ENCODE measurements at places on chromosomes 5 and 9.
A peak's percentile ranks its signal among the peaks of the same experiment; 100 is the strongest.

- no peak for DNase-seq
Observed at GRCh38 chr9:129781981-129782380, 21.0 kb upstream of the TOR1B start.

DNA sequence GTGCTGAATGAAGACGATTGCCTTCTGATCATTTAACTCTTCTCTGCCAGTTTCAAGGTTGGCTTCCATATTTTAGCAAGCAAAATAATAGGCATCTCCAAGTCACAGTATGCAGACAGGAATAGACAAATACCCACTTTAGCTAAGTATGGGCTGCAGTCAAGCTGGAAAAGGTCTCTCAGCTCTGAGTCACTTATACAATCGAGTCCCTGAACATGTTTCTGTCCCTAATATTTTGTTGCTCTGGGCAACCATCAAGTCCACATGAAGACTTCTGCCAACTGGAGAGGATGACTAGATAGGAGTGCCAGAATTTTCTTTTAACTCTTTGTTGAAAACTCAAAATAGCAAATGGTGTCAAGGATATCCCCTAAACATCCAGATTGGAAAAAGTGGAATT lies 575.3 kb downstream of the RAB3C start:
- DNase-seq, result no peak

GRCh38 chr9:95127249-95128176 lies 190.0 kb downstream of the FANCC start:
- no peak for DNase-seq

GRCh38 chr5:151686674-151687407 lies at the start of gene SPARC:
Gene SPARC, minus strand, starts transcription at chr5:151686915. Its CDS starts 10,727 bp downstream, at chr5:151676188.
- peak; percentile 54 for DNase-seq

DNA sequence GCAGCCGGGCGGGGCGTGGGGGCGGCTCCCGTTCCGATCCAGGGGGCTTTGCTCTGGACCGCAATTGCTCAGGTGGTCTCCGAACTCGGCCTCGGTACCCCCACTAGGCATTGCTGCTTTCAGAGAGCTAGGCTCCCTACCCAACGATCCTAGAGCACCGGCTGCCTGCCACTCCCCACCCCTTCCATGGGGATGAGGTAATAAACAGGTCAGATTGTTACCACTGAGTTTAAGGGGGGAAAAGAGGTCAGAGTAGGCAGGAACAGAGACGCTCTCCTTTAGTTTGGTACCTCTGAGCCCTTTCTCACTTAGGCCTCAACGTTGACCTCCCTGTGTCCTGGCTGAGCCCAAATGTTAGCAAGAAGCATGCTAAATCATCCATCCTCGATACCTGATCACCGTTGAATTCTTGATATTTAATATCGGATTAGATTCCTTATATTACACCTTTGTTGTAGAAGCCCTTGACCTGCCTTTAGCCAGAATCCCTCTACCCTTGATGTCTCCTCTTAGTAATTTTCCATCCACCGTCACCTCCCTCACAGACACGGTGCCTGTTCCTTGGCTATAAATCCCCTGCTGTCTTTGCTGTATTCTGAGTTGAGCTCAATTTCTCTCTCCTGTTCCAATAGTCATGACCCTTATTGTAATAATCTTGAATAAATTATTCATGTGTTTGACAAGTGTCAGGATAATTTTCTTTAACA lies 588 bp upstream of the PLPP1 start:
- no peak for DNase-seq

GRCh38 chr5:174725261-174725990 lies 1.0 kb downstream of the MSX2 start:
- no peak for DNase-seq

GRCh38 chr5:179768326-179769085 lies 25.3 kb upstream of the LTC4S start:
- DNase-seq, result no peak

DNA sequence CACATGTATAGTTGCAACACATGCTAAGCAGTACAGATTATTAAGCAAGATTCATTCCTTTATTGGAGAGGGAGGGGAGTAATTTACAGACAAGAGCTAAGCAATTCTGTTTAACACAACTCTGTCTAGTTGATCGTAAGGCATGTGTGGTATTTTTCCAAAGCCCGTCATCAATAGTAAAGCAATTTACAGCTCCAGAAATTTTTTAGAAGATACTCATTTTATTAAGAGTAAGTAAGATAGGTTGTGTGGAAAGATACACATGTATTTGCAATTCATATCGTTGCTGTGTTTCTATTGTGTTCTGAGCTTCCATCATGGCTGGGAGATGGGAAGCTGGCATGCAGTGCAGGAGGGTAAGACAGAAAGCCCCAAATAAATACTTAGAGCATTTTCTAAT lies 289.2 kb upstream of the TMEM161B start:
- no peak for DNase-seq

- no peak for DNase-seq
Observed at GRCh38 chr5:16934123-16934522, 2.0 kb downstream of the MYO10 start.

DNA sequence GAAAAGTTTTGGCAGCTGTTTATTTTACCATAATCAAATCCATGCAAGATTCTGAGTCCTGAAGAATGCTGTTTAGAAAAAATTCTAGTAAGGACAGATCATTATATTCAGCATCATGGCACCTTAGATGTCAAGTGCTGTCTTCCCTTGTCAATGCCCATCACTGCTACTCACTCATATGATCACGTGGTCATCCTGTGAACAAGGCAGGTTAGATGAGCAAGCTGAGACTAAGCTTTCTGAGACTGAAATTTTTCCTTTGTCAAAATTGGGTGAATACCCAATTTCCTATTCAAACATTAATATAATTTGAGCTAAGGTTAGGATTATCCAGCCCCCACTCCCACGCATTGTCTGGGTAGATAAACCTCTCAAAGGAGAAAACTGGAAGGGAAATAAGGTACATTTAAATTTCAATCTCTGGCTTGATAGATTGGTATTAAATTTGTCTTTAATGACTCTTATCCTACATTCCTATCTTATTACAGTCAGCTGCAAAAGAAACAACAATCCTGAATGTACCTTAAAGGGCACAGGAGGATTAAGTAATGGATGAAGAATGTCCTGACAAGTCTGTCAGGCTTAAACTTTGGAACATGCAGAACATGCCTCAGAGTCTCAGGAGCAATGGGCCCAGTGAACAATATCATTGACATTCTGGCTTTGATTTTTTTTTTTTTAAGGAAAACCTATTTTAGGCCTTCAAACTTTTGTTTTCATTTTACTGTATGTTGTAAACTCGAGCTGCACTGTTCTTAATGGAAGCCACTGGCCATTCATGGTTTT lies 148.7 kb upstream of the RANBP3L start:
- no peak for DNase-seq

GRCh38 chr5:38556088-38556598 lies 303 bp downstream of the LIFR start:
- no peak for DNase-seq

DNA sequence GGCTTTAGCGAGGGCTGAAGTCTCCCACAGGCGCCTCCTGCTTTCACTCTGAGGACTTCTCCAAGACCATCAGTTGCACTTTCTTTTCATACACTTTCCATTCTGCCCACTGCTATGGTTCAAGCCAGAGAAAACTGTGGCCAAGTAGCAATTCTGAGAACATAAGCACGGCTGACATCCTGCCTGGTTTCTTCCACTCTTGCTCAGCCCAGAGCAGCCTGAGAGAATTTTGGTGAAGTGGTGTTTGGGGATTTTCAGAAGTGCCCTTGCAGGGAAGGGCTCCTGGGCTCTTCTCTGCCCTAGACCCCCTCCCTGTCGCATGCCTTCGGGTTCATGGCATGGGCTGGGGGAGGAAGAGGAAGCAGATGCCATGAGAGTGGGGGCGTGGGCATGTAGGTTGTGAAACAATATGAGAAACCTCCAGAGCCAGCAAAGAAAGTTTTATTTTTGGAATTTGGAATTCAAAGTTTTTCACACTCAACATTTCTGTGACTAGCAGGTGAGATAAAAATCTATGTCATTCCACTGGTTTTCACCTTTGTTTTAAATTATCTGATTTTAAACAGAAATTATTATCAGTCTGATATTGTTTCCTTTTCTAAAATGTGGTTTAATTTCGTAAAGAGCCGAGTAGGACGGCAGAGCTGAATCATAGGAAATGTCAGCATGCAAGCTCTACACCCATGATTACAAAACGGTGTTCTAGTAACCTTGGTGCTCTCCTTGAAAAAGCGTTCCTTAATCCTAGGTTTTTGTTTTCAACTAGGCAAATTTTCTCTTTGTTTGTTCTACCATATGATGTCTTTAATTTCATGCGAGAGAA lies 27.8 kb upstream of the TNFSF8 start:
- DNase-seq, result no peak

GRCh38 chr5:83277953-83278352 lies 193.6 kb upstream of the VCAN start:
- no peak for DNase-seq

GRCh38 chr5:10339058-10339811 lies 14.3 kb upstream of the MARCHF6 start:
- no peak for DNase-seq

GRCh38 chr9:29730163-29730562 lies 2156.9 kb upstream of the C9orf72 start:
- no peak for DNase-seq

DNA sequence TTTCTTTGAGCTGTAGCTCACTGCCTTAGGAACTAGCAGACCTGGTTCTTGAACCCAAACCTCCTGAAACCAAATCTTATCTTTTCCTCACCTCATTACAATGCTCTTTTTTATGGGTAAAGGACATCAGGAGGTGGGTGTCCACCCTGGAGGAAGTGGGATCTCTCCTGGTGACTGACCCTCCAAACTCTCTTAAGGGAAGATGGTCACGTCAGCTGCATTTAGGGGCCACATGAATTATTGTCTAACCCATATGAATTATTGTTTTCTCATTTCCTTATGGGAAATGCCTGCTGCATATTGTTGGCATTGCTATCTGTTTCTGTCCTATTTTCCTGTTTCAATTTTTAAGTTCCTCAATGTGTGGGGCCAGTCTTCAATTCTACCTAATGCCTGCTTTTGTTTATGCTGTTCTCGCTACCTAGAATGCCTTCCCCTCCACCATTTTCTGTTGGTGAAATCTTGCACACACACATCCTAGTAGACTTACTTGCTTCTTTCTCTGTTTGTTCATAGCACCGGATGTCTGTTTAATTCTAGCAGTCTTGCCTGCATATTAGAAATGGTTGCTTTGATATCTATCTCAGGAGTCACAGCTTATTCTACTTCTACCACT lies 22.0 kb upstream of the SPINK1 start:
- no peak for DNase-seq

GRCh38 chr5:5078009-5078897 lies 61.9 kb upstream of the ADAMTS16 start:
- no peak for DNase-seq

GRCh38 chr5:179763215-179763945 lies 30.4 kb upstream of the LTC4S start:
- DNase-seq, result no peak

- no peak for DNase-seq
Observed at GRCh38 chr9:26142201-26142600, 464.0 kb upstream of the TUSC1 start.

GRCh38 chr9:135476561-135477355 lies 2.8 kb upstream of the PPP1R26 start:
- no peak for DNase-seq

GRCh38 chr9:124932333-124932732 lies 8.6 kb downstream of the GOLGA1 start:
- DNase-seq, result no peak

- no peak for DNase-seq
Observed at GRCh38 chr5:109601736-109602135, 88.0 kb upstream of the MAN2A1 start.

DNA sequence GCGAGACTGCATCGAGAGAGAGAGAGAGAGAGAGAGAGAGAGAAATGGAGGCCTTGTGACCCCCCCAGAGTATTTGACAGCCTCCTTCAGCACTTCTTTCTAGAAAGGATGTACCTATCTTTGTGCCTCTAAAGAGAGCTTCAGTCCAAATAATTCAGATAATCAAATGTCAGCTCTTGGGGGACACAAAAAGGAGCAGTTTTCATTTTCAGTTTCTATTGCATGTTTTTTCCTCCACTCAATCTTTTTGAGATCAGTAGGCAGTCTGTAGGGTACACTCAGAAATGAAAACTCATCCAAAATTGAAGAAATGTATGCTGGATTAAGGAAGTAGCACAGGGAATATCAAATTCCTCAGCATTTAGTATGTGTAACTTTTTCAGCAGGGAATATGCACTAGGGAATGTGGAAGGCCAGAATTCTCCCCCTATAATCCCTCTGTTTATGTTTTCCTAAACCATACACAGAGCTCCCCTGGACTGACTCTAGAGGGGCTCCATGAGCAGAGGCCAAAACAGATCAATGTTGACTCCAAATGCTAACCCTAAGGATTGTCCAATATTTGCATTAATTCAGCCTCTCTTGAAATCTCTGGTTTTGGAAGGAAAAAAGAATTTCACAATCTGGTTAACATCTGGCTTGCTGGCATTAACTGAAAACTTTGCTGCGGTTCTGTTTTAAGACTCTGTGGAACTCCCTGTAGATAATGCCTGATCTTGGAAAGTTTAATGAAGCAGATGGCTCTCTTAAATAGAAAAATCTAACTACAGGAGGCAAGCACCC lies 250.1 kb downstream of the CEMIP2 start:
- DNase-seq, result peak; percentile 23
